ENCODE measurements at places on chromosomes 4 and X.

GRCh38 chrX:68416592-68416991, 16.7 kb downstream of the OPHN1 start:
- DNase-seq = no peak

- DNase-seq = no peak
Observed at GRCh38 chr4:135238940-135239339, 1037.4 kb upstream of the PABPC4L start.

DNA sequence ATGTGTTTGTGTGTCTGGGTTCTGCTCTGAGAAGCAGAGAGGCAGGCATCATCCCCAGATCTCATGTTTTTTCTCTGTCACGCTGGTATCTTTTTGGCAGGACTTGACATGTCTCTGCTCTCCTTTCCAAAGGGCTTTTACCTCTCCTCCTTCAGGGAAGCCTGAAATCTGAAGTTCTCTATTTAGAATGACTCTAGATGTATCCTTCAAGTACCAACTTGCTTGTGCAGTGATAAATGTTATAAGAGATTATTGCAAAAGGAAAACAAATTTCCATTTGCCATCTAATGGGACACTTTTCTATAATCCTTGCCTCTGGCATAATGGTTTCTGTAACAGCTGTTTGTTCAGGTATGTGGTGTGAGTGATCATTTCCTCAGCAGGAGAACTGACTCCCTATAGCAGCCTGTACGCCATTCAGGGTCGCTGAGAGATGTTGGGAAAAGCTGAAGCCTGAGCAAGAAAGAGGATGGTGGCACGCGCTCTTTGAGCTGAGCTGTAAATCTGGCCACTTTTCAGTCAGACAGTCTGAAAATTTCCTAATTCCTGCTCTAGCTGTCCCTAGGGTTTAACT, 72.5 kb downstream of the CNGA2 start:
- DNase-seq = no peak

- no peak for DNase-seq
Observed at GRCh38 chr4:23733476-23733875, 156.4 kb downstream of the PPARGC1A start.

GRCh38 chrX:100647739-100648138, 3.7 kb downstream of the SRPX2 start:
- DNase-seq = no peak

GRCh38 chr4:183295711-183296110, 24.4 kb downstream of the CLDN22 start:
- no peak for DNase-seq

DNA sequence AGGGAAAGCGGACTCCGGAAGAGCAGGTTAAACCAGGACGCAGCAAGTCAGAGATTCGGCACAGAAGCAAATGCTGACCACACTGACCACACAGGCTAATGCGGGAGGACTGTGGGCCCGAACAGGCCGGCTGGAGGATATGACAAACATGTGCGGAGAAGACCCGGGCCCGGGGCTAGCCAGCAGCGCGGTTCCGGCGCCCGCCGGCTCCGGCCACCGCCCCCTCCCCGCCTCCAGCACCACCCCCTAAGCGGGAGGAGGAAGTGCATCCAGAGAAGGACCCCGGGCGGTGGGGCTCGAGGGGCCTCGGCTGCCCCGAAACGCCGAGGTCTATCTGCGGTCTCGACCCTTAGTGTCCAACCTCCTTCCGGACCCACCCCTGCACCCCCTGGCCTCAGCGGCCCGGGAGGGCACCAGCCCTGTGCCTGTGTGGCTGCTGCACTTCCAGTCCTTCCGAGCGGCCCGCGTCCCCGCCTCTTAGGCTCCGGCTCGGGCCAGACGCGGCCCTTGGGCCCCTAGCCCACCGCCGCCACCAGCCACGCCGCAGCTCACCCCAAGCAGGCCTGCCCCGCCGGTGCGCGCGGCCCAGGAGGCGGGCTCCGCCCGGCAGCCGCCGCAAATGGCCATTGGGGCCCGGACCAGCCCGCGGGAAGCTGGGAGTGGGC, 2.1 kb downstream of the ELOVL6 start:
- DNase-seq = no peak

DNA sequence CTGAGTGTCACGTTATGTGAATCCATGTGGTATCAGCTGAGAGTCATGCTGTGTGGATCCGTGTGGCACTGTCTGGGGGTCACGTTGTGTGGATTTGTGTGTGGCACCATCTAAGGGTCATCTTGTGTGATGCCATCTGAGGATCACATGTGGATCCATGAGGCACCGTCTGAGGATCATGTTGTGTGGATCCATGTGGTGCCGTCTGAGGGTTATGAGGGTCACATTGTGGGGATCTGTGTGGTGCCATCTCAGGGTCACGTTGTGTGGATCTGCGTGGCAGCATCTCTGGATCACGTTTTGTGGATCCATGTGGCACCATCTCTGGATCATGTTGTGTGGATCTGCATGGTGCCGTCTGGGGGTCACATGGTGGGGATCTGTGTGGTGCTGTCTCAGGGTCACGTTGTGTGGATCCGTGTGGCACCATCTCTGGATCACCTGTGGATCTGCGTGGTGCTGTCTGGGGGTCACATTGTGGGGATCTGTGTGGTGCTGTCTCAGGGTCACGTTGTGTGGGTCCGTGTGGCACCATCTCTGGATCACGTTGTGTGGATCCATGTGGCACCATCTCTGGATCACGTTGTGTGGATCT, 6.9 kb downstream of the PDE6B start:
- DNase-seq = no peak

GRCh38 chrX:46407036-46407752, 138.0 kb downstream of the ZNF674 start:
- peak; percentile 26 for DNase-seq

GRCh38 chrX:39096599-39096998, 295.3 kb downstream of the MID1IP1 start:
- DNase-seq = no peak

GRCh38 chr4:167779864-167780263, 312.5 kb upstream of the ANXA10 start:
- no peak for DNase-seq

DNA sequence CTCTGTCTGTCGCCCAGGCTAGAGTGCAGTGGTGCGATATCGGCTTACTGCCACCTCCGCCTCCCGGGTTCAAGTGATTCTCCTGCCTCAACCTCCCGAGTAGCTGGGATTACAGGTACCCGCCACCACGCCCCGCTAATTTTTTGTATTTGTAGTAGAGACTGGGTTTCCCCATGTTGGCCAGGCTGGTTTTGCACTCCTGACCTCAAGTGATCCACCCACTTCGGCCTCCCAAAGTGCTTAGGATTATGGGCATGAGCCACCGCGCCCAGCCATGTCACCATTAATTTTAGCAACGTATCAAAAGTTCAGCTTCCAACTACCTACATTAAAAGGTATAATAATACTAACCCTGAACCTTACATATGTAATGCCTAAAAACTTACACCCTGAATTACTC, 940 bp upstream of the UTP3 start:
- DNase-seq = no peak

- DNase-seq = no peak
Observed at GRCh38 chr4:99120501-99120900, 23.6 kb downstream of the ADH4 start.

DNA sequence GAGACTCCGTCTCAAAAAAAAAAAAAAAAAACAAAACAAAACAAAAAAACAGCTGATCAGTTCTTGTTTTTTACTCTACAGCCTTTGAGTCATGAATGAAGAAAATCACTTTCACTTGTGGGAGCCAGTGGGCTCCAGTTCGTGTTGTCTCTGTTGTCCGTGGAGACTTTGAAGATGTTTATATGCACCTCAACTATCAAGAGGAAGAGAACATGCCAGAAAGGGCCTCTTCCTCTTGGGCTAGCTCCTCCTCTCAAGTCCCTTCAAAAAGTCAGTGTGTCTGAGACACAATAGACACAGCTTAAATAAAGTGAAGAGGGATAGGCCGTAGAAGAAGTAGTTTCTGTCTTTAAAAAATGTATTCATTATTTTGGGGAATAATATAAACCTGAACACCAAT, 182.7 kb downstream of the KDR start:
- DNase-seq = no peak

- peak; percentile 78 for DNase-seq
Observed at GRCh38 chr4:118224243-118224829, 128.5 kb downstream of the PRSS12 start.

Data from SK-N-MC (cell line).